ENCODE measurements at places on chromosomes 16 and 17.

GRCh38 chr17:78873519-78874340, 29.3 kb downstream of the CEP295NL start:
- no peak for DNase-seq

DNA sequence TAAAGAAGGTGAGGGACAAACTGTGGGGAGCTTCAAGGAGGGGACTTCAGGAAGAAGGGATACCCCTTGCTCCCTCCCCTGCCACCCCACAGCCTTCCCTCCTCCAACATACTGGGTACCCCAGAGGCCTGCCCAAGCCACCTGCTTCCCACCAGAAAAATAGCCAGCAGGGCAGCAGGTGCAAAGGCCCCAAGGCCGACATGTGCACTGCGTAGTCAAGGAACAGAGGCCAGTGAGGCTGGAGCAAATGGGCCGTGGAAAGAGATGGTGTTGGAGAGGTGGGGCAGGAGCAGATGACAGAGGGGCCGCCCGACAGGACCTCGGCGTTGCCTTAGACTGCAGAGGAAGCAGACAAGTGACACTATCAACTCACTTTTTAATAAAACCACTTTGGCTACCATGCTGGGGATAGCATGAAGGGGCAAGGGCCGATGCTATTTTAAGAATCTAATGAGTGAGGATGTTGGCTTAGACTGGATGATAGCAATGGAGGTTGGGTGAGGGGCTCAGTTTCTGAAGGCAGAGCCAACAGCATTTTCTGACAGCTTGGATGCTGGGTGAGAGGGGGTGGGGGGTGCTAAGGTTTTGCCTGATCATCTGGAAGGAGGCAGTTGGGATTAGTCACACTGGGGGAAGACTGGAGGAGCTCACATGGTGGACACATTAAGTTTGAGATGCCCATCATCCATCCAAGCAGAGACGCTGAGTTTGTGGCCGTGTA, 72.8 kb upstream of the TOB1 start:
- DNase-seq, result no peak

DNA sequence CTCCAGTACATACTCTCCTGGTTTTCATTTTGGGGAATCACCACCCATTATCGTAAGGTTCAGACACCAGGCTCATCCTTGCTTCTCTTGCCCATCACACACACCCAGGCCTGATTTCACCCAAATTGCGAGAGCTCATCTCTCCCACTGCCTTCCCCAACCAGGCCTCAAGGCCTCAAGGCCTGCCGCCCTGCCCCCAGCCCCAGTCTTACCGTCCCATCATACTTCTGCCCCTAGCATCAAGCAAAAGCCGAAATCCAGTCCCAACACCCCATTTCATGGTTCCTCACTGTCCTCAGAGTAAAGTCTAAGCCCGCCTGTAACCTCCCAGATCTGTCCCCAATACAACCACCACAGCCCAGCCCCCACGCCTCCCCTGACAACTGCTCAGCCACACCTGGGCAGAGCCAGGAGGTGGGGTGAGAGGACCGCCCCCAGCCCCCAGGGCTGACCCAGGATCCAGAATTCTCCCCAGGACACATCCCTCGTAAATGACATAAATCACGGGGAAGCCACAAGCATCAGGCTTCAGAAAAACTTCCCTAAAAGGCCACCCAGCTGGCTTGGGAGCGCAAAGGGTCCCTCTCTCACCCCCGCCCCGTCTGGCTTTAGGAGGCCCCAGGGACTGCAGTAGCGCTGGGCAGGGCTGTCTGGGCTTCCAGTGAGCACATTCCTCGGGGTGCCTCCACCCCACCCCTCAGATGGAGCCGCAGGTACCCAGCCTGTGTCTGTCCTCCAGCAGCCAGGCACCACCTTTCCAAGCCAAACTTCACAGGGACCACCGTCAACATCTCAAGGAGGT, 9.6 kb upstream of the P2RX1 start:
- no peak for DNase-seq

- DNase-seq, result no peak
Measured at GRCh38 chr16:27048316-27048715, 18.4 kb upstream of the C16orf82 start.

GRCh38 chr16:75965504-75966374, 239.4 kb upstream of the CPHXL start:
- DNase-seq, result no peak

DNA sequence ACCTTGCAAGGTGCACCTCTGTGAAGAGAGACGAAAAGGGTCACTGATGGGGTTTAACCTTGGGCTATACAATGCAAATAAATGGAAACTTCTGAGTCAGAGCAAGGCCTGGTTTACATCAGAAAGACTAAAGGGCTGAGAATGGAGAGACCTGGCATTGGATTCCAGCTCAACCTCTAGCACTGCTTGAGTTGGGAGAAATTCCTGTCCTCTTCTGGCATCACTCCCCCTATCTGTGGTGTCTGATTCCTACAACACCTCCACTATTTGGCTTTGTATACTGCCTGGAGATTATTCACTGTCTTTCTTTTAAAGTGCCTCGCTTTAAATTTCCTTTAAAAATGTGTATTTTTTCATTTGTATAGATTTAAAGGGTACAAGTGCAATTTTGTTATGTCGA, 68.8 kb downstream of the GPR139 start:
- DNase-seq, result no peak

DNA sequence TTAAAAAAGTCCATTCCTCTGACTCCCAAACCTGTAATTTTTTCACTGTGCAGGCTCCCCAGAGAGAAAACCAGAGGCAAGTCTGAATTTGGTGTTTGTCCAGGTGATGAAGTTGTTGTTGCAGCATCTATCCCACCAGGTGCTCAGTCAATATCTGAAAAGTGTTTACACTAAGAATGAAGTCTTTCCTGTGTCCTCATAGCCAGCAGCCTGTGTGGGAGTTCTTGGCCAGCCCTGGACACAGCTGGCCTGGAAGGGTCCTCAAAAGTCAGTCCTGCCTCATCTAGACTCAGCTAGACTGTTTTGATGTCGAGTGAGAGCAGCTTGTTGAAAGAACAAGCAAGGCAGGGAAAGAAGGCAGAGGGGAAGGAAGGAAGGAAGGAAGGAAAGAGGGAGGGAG, 3.3 kb upstream of the PMP22 start:
- no peak for DNase-seq

DNA sequence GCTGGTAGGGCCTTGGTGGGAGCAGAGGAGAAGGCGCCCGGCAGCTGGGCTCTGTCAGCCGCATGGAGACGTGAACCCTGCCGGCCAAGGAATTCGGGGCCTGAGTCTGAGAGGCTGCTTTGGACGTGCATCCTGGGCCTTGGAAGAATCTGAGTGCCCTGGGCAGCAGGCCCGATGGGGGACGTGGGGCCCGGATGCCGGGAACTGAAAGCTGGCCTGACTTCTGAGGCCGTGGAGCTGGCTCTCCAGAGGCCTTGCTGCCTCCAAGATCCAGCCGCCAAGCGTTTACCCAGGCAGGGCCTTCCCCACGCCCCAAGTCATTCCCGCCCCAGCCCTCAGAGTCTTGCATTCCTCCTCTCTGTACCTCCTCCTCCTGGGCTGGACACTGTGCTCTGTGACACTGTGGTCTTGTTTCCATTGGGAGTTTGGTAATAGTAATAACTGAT, 37.2 kb downstream of the NKD1 start:
- no peak for DNase-seq

GRCh38 chr16:65772134-65772732, 594.3 kb upstream of the CDH5 start:
- DNase-seq, result no peak

GRCh38 chr17:6712058-6712853, 913 bp downstream of the SLC13A5 start:
- no peak for DNase-seq
